ENCODE measurements at places on chromosomes 6 and 20. TPM values are rescaled to one million over a fixed set of nuclear protein-coding genes. Genes with fewer than 3 reads are reported as not detected.

DNA sequence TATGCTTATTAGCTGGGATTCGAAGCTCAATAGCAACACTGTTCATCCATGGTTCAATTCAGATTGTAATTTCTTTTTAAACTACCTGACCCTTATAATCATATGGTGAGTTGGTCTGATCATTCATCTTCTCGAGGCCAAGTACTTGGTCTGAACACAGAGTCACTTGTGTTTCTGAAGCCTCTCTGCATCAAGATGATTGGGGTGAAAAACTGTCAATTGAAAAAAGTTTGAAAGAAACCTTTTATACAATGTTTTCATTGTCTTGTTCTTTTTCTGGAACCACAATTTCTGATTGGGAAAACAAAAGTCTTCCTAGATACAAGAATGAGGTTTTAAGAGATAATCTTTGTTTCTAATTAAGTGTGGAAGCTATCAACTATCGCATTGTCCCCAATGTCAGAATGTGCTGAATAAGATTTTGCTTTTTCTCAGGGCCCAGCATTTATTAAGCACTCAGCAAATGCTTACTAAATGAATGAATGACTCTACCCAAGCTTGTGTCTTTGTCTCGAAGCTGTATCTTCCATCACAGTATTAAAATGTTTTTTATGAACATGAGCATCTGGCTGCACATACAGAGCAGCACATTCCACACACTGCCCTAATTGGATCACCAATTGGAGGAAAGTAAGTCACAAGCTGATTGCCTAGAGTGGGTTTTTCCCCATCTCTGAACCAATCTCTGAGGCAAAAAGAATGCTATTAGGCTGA lies 45.0 kb upstream of the MOXD1 start:
- DNase-seq, result no peak

HSPA12B gene
- not detected for total RNA-seq

SPINT4 gene
- not detected for total RNA-seq

CCNC gene
- total RNA-seq, result 94.8 TPM

TRIM10 gene
- total RNA-seq, result not detected

DNA sequence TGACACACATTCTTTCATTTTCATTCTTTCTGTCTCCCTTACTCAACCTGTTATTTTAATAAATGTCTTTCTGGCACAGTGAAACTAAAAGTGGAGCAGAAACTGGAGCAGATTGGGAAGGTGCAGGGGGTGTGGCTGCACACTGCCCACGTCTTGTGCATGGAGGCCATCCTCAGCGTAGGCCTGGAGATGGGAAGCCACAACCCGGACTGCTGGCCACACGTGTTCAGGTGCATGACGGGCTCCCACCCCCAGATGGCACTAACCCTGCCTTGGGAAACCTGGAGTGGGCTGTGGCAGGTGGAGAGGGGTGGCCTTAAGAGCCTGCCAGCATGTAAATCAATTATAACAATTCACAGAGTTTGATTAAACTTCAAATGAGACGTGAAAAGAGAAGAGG lies 71.4 kb upstream of the PBOV1 start:
- DNase-seq, result no peak

GRCh38 chr6:167056370-167056769 lies 57.2 kb downstream of the CEP43 start:
- DNase-seq, result no peak

HLA-DRB5 gene
- total RNA-seq, result not detected

DNA sequence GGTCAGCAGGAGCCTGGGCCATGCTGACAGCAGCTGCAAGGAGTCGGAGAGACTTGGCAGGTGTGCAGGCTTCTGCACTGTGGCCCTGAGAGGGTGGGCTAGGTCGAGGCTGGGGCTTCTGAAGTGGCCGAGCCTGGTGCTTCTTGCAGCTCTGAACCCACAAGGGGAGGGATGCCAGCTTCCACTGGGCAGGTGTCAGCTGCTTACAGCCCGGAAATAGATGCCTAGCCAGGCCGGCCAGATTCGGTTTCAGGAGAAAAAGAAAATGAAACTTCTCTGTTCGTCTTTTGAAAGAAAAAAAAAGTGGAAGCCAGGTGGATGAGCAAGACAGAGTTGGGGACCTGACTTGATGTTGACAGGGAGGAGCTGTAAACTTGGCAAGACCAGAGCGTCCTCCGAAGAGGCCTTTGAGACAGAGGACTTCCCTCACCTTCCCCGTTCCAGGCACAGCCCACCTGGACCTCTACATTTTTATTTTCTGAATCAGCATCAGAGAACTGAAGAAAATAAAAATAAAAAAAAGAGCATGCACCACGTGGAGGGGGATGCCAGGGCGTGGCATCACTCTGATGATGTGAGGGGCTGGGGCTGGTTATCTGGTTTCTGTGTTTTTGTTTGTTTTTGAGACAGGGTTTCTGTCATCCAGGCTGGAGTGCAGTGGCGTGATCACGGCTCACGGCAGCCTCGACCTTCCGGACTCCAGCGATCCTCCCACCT lies at the start of gene ZBP1:
ZBP1 (minus strand) TSS at position 153 of the 717 bp plus-strand sequence; CDS start at position 22, 131 bp downstream.
- no peak for DNase-seq

IL20RA gene
- 4.5 TPM for total RNA-seq

GRCh38 chr20:56483970-56484369 lies 15.5 kb downstream of the RTF2 start:
- no peak for DNase-seq

DNA sequence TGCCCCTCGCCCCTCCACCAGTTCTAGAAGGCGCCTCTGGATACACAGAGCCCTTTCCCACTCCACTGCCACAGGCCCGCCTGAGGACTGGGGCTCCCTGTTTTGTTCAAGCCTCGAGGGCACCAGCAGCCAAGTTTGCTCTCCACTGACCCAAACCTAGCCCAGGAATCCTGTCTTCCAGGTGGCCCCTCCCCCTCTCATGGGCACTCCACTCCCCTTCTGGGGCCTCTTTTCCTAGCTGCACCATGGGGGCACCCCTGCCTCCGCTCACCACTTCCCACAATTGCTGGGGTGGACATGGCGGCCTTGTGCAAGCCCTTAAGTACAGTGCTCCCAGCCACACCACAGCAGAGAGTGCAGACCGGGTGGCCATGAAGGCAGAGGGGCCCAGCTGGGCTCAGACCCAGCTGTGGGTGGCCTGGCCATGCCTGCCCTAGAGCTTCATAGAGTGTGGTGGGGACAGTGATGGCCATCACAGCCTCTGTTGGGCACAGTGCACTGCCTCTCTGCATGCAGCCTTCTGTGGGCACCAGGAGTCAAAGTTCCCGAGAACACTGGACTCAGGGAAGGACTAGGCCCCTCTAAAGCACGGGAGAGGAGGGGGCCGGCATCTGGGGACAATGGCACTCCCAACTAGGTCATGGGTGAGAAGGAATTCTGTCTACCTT lies 1.3 kb downstream of the MYL9 start:
- no peak for DNase-seq

PRND gene
- total RNA-seq, result not detected

WFDC11 gene
- not detected for total RNA-seq

CNBD2 gene
- 1.8 TPM for total RNA-seq

- DNase-seq, result no peak
Observed at GRCh38 chr6:39273406-39273821, 40.8 kb downstream of the KCNK17 start.

DNA sequence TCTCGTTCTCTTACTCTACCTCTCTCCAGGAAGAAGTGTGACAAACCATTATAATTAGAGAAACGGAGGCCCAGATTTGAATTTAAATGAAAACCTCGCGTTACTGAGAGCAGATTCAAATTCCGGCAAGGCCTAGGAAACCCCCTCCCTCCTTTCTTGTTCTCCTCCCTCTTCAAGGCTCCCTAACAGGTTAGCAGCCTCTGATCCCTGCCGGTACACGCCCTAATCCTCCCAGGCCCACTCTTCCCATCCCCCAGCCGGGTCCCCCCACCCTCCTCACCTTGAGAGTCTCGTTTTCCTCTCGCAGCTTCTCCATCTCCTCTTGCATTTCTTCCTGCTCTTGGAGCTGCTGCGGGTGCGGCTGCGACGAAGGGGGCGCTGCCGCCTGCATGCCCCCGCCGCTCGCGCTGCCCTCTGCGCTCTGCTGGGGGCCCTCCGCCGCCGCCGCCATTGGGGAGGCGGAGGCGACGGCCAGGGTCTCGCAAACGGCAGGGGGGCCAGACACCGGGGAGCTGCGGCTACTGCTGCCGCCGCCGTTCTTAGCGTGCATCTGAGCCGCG lies 3.8 kb downstream of the MTCL3 start:
- DNase-seq, result no peak

BCAS1 gene
- total RNA-seq, result not detected

STX11 gene
- total RNA-seq, result 0.51 TPM

- no peak for DNase-seq
Observed at GRCh38 chr6:166921570-166921969, 34.8 kb downstream of the RNASET2 start.

CDSN gene
- total RNA-seq, result not detected

ITCH gene
- total RNA-seq, result 83.7 TPM

GRCh38 chr20:46203510-46203837 lies 85.4 kb downstream of the CD40 start:
- DNase-seq, result no peak

THEMIS gene
- not detected for total RNA-seq

DNA sequence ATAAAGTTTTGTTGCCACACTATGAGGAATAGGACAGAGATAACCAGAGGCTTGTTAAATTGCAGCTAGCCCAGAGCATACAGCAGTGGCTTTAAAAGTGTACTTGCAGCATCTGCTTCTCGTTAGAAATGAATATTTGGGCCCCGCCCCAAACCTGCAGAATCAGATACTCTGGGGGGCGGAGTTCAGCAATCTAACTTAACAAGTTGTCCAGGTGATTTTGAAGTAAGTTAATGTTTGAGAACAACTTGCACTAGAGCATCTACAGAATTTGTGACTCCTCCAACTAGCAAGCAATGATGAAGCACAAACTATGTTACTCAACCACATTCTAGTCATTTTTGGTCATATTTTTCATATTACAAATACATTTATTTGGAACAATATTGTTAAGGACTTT lies 10.6 kb upstream of the SUPT3H start:
- DNase-seq, result peak; percentile 24

DNA sequence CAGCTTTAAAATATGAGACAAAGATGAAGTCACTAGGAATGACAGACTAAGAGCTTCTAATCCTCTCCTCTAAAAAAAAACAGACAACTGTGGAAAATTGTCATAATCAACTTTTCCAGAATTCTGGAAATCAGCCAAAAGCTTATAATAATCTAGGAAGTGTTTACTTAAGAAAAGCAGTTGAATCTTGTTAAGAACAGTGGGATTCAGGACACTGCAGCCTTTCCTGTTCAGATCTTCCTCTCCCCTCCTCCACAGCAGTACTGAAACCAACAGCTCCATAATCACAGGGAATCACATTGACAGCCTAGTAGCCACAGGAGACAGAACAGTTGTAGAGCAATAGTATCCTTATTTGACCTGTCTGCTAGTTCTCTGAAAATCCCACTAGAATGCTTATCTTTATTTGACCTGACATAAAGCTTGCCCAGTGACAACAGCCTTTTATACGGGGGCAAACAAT lies 41.6 kb downstream of the IBTK start:
- DNase-seq, result no peak

PACRG gene
- total RNA-seq, result under 0.01 TPM

DNA sequence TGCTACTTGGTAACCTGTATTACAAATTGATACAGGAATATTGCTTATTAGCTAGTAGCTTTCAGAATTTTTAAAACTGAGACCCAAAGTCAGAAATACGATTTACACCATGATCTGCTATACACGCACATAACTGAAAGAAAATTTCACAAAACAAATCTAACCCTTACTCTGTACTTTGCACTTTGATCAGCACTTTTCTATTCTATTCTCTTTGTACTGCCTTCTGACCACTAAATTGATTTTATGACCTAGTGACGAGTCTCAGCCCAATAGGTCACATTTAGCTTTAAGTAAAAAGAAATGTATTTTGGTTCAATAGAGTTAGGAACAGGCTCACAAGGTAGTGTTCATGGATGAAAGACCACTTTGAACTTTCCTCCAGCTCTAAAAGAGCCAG lies 252.5 kb downstream of the TBX18 start:
- DNase-seq, result no peak

BEND6 gene
- total RNA-seq, result 0.53 TPM

DNA sequence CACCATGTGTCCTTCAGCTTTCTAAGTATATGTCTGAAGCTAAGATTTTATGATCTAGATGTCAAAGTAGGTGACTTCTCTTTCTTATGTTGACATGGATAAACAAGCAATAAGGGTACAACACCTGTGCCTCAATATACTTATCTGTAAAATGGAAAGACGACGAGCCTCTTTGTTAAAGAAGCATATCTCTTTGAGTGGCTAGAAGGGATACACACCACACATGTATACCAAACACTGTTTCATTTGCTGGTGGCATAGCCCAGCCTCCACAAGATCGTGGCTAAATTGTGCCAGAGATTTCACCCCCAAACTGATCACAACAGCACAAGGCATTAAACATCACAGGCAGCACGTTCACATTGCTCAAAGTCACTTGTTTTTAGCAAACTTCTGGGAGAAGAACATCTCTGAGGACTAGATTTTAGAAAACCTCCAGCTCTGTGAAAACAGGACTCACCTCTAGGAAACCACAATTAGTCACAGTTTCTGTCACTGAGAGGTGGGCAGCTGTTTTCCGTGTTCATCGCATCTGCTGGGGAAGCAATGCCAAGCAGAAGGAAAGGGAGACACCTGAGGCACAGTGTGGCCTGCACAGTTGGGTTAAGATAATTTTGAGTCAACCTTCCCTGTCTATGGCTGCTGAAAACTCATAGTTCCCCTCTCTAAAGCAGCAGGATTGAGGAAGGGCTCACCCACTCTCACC lies 263.0 kb upstream of the PLCB4 start:
- DNase-seq, result peak; percentile 8

FLRT3 gene
- 17.1 TPM for total RNA-seq

GRCh38 chr6:2209226-2209809 lies 36.1 kb downstream of the GMDS start:
- DNase-seq, result peak; percentile 69

LBP gene
- not detected for total RNA-seq

SAYSD1 gene
- 9.0 TPM for total RNA-seq

RAET1L gene
- 0.79 TPM for total RNA-seq

GRCh38 chr6:155085582-155086257 lies 90.6 kb downstream of the TIAM2 start:
- DNase-seq, result peak; percentile 91

DNA sequence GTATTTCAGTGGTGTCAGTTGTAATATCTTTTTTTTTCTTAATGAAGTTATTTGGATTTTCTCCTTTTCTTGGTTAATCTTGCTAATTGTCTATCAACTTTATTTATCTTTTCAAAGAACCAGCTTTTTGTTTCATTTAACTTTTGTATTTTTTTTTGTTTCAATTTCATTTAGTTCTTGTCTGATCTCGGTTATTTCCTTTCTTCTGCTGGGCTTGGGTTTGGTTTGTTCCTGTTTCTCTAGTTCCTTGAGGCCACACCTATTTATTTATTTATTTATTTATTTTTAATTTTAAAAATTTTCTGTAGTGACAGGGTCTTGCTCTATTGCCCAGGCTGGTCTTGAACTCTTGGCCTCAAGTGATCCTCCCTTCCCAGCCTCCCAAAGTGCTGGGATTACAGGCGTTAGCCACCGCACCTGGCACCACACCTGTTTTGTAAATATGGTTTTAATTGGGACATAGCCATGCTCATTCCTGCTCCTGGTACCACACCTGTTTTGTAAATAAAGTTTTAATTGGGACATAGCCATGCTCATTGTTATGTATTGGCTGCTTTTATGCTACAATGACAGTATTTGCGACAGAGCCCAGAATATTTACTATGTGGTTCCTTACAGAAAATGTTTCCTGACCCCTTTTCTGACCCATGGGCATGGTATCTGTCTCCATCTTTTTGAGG lies 22.2 kb downstream of the KDM1B start:
- no peak for DNase-seq

- DNase-seq, result peak; percentile 99
Observed at GRCh38 chr6:13302751-13303667, 25.3 kb downstream of the TBC1D7 start.

GRCh38 chr6:79201983-79202382 lies 32.5 kb downstream of the HMGN3 start:
- DNase-seq, result no peak

- DNase-seq, result no peak
Observed at GRCh38 chr6:45687570-45687969, 309.8 kb upstream of the SUPT3H start.
